ENCODE measurements at places on chromosomes 12 and 14. TPM values are rescaled to one million over a fixed set of nuclear protein-coding genes. Genes with fewer than 3 reads are reported as not detected.

LRP1-AS gene
- total RNA-seq: not detected

MSRB3 gene
- total RNA-seq: 17.8 TPM

BEGAIN gene
- 3.2 TPM for total RNA-seq

TAS2R14 gene
- total RNA-seq: 3.1 TPM

CLEC4C gene
- total RNA-seq: not detected

ACIN1 gene
- 83.4 TPM for total RNA-seq

OTOGL gene
- total RNA-seq: 0.14 TPM

HOXC11 gene
- total RNA-seq: 0.96 TPM

KLRG1 gene
- 2.5 TPM for total RNA-seq

TROAP gene
- total RNA-seq: 10.3 TPM

DEGS2 gene
- 0.75 TPM for total RNA-seq

DLGAP5 gene
- 4.4 TPM for total RNA-seq

TARBP2 gene
- total RNA-seq: 62.0 TPM

KRT86 gene
- 9.2 TPM for total RNA-seq

YBX3 gene
- 307 TPM for total RNA-seq

PRIMA1 gene
- total RNA-seq: not detected

CLBA1 gene
- total RNA-seq: 17.1 TPM

WNT5B gene
- 28.5 TPM for total RNA-seq

PPP2R3C gene
- 39.4 TPM for total RNA-seq

SERPINA4 gene
- not detected for total RNA-seq

Measured in kidney epithelial cell (primary cell).